KG1 (cell line): ENCODE measurements at places on chromosomes 5 and 9.

DNA sequence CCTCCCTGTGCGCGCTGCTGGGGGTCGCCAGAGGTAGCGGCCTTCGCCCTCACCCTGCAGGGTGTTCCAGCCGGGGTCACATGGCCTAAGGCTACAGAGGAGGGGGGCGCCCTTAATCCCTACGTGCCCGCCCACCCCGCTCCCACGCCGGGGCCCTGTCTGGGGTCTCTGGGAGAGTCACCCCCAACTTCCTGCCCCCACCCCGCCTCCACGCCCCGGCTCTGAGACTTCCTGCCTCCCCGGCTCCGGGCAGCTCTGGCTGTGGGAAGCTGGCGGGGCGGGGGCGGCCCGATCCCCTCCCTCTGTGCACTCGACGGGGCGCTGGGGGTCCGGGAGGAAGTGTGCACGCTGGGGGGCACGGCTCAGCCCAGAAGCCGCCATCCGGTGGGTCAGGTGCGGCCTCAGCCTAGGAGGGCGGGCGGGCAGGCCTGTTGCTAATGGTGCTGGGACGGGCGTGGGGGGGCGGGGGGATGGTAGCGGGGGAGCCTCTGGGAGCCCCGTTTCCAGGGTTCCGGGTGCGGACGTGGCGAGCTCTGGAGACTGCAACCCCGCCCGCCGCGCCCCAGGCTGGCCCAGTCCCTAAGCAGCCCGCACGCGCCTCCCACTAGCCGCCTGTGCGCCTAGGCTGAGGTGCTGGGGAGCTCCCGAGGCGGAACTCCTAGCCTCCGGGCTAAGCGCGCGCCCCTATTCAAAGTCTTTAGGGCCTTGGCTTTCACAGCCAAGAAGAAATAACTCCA is 61.6 kb downstream of the CXXC5 start:
- DNase-seq = no peak

DNA sequence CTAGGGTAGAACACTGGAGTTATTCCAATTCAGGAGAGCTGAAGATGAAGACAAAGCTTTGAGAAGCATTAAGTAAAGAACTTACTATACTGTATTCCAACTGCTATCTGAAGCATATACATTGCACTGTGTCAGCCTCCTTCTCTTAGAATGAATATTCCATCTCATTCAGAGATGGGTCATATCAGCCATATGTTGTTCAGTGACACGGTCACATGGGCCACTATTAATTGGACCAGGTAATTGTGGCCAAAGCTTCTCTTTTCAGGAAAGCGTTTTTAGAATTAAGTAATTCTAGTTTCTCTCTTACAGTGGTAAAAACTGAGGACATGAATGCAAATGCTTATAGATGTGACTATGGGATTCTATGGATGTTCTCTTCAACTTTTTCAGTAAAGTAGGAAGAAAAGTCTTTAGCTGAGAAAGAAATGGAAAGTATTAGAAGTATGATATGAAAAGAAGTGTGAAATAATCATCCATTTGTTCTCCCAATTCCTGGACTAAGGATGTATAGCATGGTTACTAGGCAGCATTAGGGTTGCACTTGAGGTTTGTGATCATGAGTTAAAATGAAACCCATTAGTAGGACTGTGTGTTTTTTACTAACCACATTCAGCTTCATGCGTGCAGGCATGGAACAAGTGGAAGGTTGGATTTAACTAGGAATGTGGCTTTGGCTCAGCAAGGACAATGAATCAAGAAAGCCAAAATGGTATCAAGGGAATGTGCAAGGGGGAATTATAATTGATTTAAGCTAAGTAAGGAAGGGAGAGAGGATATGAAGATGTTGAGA is 40.9 kb downstream of the CETN3 start:
- DNase-seq = no peak

DNA sequence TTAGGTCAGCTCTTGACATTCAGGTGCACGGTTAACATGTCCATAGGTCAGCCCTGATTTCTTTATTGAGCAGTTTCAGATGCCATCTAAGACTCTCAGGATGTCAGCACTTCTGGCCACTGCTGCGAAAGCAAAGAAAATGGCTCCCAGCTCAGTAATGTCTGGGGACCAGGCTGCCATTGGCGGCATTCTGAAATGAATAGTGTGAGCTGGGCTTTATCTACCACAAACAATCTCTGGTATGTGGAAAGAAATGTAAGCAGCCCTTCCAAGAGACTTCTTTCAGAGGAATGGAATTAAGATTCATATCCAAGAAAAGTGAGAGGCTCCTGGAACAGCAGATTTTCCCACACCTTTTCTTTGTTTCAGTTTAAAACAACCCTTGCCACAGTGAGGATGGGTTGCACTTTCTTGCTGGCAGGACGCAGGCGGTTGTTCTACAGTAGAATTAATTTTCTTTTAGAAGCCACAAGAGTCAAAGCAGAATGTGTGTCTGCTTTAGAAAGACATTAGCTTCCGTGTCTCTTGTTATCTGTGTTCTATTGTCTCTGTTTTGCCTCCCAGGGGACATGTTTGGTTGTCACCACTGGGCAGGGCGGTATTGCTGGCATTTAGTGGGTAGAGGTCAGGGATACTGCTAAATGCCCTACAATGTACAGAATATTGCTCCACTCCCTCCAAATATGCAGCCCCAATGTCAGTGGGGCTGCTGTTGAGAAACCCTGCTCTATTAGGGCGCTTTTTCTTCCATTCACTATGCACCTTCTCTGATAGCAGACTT is 149.9 kb upstream of the ANKH start:
- no peak for DNase-seq

GRCh38 chr5:14447958-14448911 is 133.4 kb upstream of the OTULINL start:
- DNase-seq = no peak
